ENCODE measurements at places on chromosomes 3 and 15.

DNA sequence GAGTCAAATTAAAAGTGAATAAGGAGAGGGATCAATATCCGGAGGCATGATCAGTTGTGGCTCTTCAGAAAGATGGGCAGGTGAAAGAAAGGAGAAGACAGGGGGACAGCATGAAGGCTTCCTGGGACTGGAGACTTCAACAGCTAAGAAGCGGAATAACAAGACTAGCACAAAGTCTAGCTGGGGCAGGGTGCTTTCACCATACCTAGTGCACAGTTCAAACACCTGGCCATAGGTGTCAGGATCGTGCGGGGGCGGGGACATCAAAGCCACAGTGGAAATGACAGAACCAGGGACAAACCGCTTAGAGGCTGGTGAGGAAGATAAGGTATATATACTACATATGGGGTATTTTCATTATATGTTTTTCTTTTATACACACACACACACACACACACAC is 66.2 kb upstream of the FOXP1 start:
- no peak for DNase-seq

DNA sequence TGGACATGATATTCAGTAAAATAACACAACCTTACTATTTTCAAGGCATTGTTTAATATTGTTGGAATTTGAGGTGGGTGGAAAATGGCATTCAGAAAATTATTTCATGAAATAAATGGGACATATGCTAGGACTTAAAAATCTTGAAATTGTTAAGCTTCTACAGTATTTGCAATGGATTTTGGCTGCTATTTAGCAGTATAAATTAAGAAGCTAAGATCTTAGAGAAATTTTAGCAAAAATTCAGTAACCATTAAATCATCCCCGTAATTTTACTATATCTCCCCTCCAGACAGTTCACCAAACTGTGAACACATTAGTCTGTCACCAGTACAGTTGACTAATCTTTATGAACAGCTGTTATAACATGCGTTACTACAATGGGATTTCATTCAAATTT is 8.2 kb downstream of the DIPK2A start:
- DNase-seq: no peak

- DNase-seq: no peak
Observed at GRCh38 chr15:99096894-99097426, 7.9 kb upstream of the SYNM start.

DNA sequence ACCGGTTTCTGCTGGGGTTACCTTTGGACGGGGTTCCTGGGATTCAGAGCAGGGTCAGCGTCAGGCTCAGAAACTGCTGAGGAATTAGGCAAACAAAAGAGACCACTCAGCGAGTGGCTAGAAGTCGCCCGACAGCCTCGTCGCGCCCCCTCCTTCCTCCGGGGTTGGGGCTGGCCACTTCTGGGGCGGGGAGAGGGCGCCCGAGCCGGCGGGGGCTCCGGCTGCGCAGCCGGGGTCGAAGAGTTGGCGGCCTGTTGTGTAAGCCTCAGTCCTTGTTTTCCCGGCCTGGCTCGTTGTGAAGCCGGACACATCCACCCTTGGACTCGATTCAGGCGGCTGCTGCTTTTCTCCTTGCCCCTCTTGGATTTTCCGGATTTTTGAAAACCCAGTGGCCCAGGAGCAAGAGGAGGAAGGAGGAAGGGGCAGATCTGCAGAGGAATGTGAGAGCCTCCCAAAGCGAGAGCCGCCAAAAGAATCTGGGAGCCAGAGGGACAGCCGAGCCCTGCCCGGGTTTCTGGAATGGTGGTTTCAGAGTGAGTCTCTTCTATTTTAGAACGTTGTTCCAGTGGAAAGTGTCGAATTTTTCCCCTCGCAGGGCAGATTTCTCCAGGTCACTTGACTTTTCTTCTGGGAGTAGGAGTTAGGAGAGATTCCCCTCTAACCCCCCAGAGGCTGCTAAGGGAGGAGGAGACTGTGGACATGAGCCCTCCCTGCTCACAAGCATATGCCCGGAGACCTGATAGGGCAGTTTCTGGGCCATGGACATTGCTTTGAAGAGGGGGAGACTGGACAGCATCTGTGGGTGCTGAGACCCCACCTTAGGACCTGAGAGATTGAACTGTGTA is 666 bp downstream of the SNX33 start:
- DNase-seq: no peak

GRCh38 chr3:31248563-31248992 is 284.1 kb upstream of the STT3B start:
- DNase-seq: no peak

DNA sequence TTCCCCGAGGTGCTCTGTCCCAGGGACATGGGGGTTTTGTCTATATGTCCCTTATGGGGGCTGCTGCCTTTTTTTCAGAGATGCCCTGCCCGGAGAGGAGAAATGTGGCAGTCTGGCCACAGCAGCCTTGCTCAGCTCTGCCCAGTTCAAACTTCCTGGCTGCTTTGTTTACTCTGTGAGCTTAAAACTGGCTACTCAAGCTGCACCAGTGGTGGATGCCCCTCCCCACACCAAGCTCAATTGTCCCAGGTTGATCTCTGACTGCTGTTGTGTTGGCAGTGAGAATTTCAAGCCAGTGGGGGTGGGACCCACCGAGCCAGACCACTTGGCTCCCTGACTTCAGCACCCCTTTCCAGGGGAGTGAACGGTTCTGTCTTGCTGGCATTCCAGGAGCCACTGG is 188.9 kb downstream of the STXBP5L start:
- DNase-seq: no peak

GRCh38 chr3:134392336-134392983 is 18.2 kb upstream of the AMOTL2 start:
- no peak for DNase-seq

DNA sequence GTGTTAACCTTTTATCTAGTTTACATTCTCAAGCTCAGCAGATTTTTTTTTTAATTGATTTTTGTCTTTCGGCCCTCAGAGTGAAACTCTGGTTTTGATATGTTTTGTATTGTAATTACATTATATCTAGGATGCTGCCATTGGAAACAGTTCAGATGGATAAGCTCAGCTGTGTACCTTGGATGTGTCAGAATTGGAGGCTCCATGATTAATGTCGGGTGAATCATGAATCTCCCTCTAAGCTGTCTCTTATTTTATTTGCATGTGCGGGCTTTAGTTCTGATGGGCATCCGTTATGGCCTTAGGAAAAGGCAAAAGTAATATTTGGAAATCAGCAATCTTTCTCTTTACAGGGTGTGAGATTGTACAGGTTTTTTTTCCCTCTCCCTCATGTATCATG is 4.2 kb downstream of the PTPRG start:
- no peak for DNase-seq

- no peak for DNase-seq
Observed at GRCh38 chr3:146968204-146968651, 363.1 kb upstream of the PLSCR5 start.

DNA sequence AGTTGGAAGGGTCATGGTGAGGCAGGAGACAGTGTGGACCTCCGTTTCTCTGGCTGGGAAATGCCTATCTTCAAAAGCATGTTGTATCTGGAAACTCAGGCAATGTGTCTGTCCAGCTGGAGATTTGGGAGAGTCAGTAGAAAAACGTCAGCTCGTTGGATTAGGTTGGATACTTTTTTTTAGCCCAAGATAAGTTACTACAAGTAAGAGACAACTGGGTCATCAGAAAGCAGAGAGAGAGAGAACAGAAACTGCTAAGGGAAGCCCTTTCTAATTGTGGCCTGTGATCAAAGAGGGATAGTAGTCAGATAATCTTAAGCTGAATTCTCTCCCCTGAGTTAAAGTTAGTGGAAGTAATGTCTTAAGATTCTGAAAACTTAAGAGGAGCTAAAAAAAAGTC is 78.9 kb upstream of the ZNF280D start:
- DNase-seq: no peak

DNA sequence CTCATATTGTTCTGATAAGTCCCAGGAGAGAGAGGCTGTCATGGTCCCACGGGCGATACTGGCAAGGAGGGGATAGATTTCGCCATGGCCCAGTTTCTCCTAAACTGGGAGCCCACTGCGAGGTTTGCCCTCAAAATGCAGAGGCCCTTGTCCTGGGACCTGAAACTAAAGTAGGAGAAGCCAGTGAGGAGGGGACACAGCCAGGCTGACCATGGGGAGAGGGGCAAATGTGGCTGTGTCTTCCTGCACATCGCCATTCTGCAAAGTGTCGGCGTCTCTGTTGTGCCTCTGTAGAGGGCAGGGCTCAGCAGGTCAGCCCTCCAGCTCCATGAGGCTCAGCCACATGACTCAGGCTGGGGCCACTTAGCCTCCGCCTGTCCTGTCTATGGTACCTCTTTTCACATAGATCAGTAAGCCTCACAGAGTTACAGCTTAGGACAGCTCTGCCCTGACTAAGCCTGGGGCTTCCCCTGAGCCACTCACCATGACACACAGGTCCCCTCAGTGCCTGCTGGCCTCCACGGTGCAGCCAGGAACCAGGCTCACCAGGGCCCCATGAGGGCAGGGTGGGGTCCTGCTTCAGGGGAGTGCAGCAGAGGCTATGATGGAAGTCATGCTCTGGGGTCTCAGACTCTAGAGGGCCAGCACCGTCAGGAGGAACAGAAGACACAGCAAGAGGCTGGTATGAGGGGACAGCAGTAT is 28.6 kb upstream of the PLXNA1 start:
- DNase-seq: no peak

GRCh38 chr3:110618512-110619226 is 452.9 kb upstream of the NECTIN3 start:
- DNase-seq: no peak

GRCh38 chr3:119296727-119297122 is 2.5 kb downstream of the ARHGAP31 start:
- no peak for DNase-seq

DNA sequence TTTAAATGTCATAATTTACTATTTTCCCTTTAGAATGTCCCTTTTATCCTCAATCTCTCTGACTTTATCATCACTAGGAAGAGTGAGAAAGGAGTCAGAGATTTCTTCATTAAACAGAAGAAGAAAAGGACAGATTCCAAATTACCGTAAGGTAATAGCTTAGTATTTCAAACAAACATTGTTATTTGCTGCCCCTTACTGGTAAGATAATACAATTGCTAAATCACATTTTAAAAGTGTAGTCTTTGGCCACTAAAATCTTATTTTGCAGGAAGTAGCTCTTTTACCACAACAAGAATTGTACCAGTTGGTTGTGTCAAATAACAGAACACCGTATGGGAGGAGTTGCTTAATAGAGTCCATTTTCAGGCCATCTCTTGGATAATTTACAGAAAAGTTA is 53.7 kb downstream of the CGGBP1 start:
- DNase-seq: no peak

DNA sequence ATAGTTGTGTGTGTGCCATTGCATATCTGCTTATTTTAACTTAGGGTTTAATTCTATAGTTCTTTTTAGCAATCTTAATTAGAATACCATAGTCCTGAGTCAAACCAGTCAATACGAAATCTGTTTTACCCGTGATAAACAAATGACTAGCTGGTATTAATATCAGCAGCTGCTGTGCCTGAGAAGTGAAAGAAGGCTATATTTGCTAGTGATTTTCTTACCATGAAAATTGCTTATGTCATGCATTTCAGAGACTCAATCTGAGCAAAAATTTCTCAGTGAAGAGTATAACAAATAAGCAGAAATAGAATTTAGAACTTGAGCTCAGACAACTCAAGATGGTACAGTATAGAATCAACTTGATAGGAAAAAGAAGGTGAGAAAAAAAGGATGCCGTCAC is 820.4 kb downstream of the NAALADL2 start:
- DNase-seq: no peak

DNA sequence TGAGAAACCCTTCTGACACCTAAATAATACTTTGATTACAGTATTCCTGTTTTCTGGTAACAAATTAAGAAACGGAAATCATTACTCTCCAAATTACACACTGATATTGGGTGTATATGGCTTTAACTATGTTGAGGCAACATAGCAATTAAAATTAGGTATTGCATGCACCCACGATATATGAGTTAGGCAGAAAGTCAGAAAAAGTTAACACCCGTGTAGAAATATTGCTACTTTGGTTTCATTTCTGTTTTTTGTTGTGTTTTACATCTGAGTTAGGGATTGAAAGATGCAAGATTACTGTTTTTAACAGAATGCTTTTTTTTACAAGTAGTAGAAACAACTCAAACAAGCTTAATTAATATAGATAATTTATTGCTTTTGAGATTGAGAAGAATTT is 327.8 kb downstream of the GBE1 start:
- no peak for DNase-seq

DNA sequence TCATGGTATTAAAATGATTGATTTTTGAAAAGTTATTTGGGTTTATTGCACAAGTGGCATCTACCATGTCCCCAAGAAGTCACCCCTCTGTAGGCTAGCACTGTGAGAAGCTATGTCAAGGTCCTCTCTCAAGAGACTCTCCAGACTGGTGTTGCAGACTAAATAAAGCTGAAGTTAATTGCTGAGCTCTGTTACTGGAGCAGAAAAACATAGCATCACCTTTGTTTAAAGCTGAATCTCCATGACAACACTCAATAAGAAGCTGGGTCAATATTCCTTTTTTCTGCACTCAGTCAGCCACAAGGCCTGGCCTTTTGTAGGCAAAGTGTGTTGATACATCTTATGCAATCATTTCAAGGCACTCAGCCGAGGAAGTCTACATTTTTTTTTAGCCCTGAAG is 806.6 kb upstream of the LMCD1 start:
- no peak for DNase-seq

- no peak for DNase-seq
Observed at GRCh38 chr15:94229591-94230369, 1.6 kb upstream of the MCTP2 start.

DNA sequence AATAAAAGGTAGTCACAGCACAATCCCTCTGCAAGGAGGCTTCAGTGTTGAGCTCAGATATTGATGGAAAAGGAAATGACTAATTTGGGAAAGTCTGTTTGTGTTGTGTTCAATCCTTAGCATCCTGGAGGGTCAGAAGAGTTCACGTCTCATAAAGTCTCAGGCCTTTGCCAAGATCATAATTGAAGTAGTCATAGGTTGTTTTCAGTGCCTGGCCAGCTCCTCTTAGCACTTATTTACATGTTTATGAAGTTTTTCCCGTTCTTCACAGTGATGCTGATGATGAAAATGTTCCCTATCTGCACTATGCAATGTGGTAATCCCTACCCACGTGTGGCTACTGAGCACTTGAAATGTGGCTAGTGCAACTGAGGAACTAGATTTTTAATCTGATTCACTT is 61.6 kb upstream of the TGFBR2 start:
- DNase-seq: no peak

GRCh38 chr15:58608129-58608590 is 141.3 kb downstream of the ADAM10 start:
- DNase-seq: no peak

GRCh38 chr3:9098716-9099675 is 135.7 kb upstream of the RAD18 start:
- no peak for DNase-seq
